ENCODE measurements at places on chromosomes 11 and 22. TPM values are rescaled to one million over a fixed set of nuclear protein-coding genes. Genes with fewer than 3 reads are reported as not detected.
A peak's percentile ranks its signal among the peaks of the same experiment; 100 is the strongest.

Gene OTOG
- not detected for total RNA-seq

Gene NPAS4
- total RNA-seq: not detected

Gene OR8G5
- total RNA-seq: not detected

Gene CHRDL2
- not detected for total RNA-seq

Gene PGM2L1
- total RNA-seq: 2.2 TPM

Gene PLAAT5
- total RNA-seq: not detected

Gene METTL15
- total RNA-seq: 14.8 TPM

Gene C22orf23
- total RNA-seq: 1.1 TPM

Gene SCUBE2
- 0.10 TPM for total RNA-seq

Gene KRTAP5-9
- not detected for total RNA-seq

Gene CDKN1C
- total RNA-seq: 5.1 TPM

DNA sequence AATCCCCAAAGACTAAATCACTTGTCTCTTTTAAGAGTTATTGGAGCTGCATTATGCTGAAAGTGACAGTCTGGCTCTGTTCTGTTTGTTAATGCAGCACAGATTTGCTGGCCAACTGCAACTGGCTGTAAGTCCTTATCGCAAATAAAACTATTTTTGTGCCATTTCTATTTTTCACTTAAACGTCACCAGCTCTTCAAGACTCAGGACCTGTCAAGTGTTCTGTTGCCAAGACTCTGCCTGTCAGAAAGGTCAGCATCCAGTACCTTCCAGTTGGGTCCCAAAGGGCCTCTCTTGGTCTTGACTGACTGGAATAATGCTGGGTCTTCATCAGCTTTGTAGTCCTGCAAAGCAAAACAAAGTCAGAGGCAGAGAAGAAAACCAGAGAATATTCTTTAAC lies 45.6 kb downstream of the PITPNB start:
- no peak for DNase-seq

GRCh38 chr11:127000981-127001380 lies 411 bp upstream of the KIRREL3 start:
- DNase-seq: no peak

- no peak for DNase-seq
These were observed 11.7 kb upstream of the COMT start for GRCh38 chr22:19929586-19930550.

DNA sequence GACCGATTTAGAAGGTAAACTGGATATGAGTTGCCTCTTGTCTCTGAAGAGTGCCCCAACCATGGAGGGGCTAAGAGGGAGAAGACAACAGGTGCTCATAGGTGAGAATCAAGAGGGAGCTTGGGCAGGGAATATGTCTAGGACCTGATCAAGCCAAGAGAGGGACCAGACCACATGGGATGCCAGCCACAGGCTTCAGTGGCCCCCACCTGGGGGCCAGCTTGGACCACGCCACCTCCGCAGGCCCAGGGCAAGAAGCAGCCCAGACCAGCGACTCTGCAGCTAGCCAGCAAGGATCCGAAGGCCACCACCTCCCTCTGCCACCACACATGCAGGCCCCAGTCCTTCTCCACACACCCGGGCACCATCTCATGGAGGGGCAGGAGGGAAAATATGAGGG lies 92.5 kb upstream of the LDLRAD3 start:
- DNase-seq: no peak

GRCh38 chr22:21961886-21962654 lies 9.4 kb upstream of the PPM1F start:
- DNase-seq: no peak

GRCh38 chr11:58043379-58043778 lies 12.6 kb downstream of the OR6Q1 start:
- DNase-seq: no peak

DNA sequence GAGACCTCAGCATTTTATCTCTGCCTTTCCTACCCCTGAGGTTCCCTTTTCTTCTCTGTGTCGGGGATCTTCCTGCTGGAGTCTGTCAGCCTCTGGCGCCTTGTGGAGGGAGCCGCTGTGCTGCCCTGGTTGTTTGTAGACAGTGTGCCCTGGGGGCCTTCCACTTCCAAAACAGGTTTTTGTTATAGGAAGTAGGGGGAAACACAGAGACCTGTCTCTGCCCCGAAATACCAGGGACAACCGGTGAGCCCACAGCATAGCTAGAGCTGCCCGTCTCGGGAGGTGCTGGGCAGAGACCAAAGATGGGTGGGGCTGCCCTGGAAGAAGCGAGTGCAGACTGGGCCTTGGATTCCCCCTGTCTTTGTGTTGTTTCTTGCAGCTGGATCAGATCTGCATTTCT lies 8.0 kb downstream of the NCAPH2 start:
- DNase-seq: no peak

DNA sequence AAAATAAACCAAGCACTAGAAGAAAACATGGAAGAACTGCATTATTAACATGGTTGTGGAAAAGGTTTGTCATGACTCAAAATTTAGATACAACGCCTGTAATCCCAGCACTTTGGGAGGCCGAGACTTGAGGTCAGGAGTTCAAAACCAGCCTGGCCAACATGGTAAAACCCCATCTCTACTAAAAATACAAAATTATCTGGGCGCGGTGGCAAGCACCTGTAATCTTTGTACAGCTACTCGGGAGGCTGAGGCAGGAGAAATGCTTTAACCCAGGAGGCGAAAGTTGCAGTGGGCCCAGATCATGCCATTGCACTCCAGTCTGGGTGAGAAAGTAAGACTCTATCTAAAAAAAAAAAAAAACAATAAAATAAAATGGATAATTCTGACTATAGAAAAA lies 23.7 kb downstream of the GNB1L start:
- no peak for DNase-seq

DNA sequence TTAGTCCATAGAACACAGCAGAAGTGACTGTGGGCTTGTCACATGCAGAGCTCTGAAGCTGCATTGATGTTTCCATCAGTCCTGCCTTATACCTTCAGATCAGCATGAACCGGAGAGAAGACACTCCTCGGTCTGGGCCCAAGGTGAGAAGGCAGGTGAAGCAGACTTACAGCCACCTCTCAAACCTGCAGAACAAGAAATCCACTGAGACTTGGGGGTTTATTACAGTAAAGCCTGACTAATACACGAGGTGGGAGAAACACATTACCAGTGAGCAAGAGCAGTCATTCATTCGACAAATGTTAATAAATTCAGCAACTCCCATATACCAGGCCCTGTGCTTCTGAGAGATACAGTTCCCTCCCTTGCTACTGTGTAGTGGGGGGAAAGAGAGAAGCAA lies 279.0 kb downstream of the DDX10 start:
- no peak for DNase-seq

DNA sequence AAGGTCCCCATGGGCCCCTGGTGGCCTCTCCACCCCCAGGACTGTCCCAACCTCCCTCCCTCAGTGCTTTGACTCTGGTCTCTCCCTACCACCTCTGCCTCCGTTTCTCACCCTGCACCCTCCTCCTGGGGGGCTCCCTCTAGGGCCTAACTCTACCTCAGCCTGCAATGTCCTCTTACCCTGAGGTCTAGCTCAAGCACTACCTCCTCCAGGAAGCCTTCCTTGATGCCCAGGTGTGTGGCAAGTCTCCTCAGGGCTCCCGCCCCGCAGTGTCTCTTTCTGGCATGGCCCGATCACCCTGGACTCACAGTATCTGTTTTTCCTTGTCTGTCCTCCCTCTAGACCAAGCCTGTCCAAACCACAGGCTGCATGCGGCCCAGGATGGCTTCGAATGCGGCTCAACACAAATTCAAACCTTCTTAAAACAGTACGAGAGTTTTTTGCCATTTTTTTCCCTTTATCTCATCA lies 90.8 kb downstream of the PHF21B start:
- DNase-seq: no peak

DNA sequence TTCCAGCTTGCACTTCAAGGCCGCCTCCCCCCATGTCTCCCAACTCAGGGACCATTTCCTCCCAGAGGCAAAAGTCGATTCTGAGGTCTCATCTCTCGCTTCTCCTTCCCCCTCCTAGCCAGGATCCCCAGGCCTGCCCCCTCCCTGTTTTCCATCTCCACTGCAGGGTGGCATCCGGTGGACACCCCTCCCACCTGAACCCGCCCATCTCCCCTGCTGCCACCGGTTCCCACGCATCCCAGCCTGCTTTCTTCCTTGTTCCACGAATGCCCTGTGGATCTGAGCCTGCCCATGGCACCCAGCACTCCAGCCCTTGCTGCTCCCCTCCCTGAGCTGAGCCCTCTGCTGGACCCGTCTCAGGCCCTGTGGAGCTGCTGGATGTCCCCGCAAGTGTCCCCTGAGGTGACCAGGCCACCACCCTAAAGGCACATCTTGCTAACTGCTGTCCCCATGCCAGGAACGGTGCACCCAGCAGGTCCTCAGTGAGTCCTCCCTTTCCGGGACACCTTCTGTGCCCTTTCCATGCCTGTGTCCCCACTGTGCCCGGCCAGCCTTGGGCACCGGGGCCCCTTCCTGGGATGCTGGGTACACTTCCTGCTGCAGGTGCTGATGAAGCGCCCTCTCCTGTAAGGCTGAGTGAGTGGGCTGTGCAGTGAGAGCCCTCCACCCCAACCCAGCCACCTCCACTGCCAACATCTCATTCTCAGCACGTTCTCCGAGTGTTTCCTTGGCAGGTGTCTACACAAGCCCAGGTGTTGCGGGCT lies 936 bp downstream of the IL17REL start:
- no peak for DNase-seq

GRCh38 chr22:31970490-31971444 lies 26.4 kb downstream of the YWHAH start:
- peak; percentile 57 for DNase-seq

GRCh38 chr11:47886096-47886495 lies 37.9 kb upstream of the NUP160 start:
- DNase-seq: no peak

- no peak for DNase-seq
These were observed 1524.9 kb downstream of the BRD1 start for GRCh38 chr22:48302657-48303368.

- peak; percentile 38 for DNase-seq
These were observed 16.1 kb downstream of the ALKBH8 start for GRCh38 chr11:107549253-107549953.

DNA sequence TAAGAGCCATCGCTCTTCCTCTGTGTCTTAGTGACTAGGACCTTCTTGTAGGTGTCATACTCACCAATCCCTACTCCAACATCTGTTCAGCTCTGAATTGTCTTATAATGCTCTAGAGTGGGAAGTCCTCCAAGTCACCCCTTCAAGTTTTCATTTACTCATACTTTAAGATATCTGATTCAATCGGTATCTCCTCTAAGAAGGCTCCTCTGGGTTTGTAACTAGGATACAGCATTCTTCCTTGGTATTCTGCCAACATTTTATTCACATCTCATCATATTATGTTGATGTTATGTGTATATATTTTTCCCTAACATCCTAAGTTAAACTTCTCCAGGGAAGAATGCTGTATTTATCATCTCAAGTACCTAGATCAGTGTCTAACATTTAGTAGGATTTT lies 662.1 kb downstream of the NTM start:
- no peak for DNase-seq

- no peak for DNase-seq
These were observed 70.4 kb downstream of the RRM1 start for GRCh38 chr11:4164884-4165590.

DNA sequence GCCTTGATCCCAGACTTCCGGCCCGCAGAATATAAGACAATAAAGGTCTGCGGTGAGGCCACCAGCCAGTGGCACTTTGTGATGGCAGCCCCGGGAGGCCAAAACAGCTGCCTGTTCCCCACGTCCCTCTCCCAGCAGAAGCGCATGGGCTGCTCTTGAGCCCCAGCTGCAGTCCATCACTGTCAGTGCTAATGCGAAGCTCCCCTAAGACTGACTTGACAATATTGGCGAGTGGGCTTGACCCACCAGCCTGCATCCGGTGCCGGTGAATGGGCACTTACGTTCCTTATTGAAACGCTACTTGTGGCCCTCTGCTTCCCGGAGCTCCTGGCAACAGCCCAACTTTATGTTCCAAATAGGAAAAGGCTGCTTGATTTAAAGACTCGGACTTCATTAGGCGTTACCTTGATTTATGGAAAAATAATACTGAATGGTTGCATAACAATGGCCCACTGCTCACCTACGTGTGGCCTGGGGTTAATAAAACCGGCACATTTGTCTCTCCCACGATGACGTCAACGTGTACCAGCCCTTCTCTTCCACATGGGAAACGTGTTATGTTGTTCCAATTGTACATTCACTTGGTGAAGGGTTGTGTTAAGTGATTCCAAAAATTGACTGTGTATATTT lies 93.4 kb upstream of the SEPTIN5 start:
- no peak for DNase-seq

DNA sequence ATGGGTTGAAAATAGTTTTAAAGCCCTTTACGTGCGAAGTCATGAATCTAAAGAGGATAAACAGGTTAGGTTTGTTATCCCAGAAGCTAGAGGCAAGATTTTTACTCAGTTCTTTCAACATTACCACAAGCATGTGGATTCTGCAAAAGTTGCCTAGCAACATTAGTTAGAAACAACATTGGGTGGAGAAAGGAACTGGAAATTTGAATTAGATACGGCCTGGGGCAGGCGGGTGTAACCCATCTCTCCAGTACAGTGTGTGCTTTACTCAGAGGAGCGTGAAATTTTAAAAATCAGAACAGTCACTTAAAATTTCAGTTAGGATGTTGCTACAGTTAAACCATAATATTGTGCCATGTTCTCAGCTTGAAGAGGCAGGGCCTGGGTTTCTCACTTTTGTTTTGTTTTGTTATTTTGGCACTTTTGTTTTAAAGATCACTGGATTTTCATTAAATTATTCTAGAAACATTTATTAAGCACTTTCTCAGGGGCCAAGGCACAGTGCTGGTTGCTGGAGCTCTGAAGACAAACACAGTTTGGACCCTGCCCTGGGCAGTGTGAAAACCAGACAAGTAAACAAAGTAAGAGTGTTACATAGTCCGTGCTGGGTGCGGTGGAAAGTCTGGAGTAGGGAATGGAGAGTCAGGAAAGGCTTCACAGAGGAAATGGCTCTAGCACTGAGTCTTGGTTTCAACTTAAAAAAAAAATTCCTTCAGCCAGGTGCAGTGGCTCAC lies 4.4 kb upstream of the WEE1 start:
- DNase-seq: peak; percentile 85

DNA sequence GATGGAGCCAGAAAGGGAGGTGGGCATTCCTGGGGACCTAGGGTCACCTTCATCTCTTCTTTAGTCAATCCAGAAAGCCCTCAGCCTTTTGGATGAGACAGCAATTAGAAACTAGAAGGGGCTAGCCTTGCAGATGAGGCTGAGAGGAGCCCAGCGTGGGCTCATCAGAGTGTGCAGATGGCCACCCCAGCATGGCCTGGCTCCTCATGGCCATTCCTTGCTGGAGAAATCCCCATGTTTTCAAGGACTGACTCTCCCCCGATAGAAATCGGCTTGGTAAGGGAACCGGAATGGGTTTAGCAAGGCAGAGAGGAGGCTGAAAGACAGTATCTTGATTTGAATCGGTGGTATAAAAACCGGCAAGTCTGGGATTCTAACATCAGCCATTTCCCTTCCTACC lies 274.6 kb downstream of the BUD13 start:
- no peak for DNase-seq

GRCh38 chr11:69364921-69365320 lies 71.0 kb downstream of the MYEOV start:
- peak; percentile 58 for DNase-seq

Measured in H4 (cell line).